Hematopoietic multipotent progenitor cell treated with erythropoietin and hydrocortisone succinate and interleukin-3 and kit ligand, for 8 days (in vitro differentiated cells): ENCODE measurements at places on chromosomes 11 and 22.

DNA sequence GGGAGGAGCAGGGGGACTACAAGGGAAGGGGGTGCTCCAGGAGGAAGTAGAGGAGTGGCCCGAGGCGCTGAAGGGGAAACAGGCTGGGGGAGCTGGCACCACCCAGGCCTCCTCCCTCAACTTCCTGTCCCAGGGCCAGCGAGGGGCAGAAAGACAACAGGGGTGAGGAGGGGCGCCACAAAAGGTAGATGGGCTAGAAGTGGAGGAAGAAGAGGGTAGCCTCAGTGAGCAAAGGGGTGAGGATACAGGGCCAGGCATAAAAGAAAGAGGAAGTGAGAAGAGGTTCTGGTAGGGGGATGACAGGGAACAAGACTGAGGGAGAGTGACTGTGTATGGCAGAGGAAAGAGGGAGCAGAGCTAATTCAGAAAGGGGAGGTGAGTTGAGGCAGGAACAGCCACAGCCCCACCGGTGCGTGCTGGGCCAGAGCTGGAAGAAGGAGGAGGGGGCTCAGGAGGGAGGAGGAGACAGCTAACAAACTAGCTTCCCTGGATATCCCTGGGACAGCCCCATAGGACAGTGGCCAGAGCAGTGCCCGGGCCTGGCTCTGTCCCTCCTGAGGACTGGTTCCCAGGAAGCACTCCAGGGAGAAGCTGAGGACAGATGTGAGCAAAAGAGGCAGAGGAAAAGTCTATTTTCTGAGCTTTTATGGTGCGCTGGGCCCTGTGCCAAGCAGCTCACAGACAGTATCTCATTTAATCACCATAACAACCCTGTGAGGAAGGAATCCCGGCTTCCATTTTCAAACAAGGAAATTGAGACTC is 8.5 kb downstream of the DCHS1 start:
- no peak for DNase-seq

DNA sequence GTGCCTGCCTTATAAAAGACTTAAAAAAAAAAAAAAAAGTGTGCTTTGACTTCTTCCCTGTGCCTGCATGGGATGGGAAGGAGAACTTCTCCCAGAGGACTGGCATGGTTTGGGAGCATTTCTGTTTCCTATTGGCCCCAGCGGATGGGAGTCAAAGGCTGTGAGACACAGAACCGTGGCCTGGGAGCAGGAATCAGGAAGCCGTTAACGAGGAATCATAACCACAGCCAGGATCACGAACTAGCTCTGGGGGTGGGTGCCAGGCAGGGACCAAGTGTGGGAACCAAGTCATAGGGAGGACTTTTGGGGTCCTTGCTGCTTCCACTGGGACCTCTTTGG is 526 bp downstream of the C1QTNF6 start:
- DNase-seq, result no peak

- DNase-seq, result no peak
These were observed 404.8 kb upstream of the FAT3 start for GRCh38 chr11:91819777-91820176.

- DNase-seq, result peak; percentile 80
These were observed 6.7 kb upstream of the AP1B1 start for GRCh38 chr22:29394931-29395581.

- peak; percentile 65 for DNase-seq
These were observed at the start of gene BRD1 for GRCh38 chr22:49827853-49828598. Gene BRD1 (minus strand): TSS chr22:49827873. CDS start chr22:49824317, 3,556 bp downstream.

- peak; percentile 65 for DNase-seq
These were observed 41.9 kb downstream of the MED15 start for GRCh38 chr22:20549232-20549841.

- DNase-seq, result no peak
These were observed 97.8 kb downstream of the TRMU start for GRCh38 chr22:46433318-46433717.

DNA sequence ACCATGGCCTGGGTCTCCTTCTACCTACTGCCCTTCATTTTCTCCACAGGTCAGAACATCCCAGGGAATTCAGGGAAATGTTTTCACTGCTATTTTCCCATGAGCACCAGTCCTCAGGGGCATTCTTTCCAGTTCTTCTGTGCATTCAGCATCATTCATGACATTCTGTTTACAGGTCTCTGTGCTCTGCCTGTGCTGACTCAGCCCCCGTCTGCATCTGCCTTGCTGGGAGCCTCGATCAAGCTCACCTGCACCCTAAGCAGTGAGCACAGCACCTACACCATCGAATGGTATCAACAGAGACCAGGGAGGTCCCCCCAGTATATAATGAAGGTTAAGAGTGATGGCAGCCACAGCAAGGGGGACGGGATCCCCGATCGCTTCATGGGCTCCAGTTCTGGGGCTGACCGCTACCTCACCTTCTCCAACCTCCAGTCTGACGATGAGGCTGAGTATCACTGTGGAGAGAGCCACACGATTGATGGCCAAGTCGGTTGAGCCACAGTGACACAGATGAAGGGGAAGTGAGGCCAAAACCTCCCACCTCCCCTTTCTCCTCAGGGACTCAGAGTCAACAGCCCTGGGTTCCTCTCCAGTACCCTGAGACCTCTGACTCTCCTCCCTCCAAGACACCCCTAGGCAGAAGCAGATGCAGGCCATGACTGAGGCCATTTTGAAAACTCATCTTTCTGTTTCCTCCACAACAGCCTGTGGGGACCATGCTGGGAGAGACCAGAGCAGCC is 15.9 kb upstream of the IGLL5 start:
- DNase-seq, result no peak

DNA sequence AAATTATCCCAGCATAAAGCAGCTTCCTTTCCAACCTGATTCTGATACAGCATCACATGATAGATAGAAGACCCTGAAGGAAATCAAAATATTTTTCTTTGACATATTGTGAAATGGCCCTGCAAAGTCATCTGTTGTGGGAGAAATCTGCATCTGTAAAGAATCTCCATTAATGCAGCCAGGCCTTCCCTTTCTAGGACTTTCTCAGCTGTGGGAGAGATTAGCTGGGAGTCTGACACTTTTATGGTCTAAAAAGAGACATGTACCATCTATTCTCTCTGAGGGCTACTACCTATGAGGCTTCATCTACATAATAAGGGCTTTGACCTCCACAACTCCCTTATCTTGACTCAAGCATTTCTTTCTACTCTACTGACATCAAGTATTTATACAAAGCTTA is 238.1 kb downstream of the SWAP70 start:
- DNase-seq, result no peak

DNA sequence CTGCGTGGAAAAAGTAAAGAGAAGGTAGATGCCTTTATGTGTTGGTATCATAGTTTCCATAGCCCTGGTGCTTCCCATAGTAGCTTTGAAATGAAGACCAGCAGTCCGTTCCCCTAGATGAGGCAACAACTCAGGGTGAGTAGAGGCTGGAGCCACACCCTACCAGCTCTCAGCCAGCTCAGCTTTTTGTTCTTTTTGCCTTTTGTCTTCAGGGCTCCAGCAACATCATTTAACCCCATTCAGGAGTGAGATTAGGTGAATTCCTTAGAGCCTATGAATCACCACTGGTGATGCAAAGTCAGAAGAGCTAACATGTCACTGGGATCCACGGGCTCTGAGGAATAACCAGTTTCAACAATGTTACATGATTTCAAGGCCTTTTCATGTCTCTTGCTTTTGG is 14.0 kb upstream of the SESN3 start:
- no peak for DNase-seq

GRCh38 chr11:116605543-116606459 is 167.0 kb downstream of the BUD13 start:
- peak; percentile 63 for DNase-seq

- no peak for DNase-seq
These were observed 25.1 kb upstream of the LDLRAD3 start for GRCh38 chr11:35918716-35919115.

DNA sequence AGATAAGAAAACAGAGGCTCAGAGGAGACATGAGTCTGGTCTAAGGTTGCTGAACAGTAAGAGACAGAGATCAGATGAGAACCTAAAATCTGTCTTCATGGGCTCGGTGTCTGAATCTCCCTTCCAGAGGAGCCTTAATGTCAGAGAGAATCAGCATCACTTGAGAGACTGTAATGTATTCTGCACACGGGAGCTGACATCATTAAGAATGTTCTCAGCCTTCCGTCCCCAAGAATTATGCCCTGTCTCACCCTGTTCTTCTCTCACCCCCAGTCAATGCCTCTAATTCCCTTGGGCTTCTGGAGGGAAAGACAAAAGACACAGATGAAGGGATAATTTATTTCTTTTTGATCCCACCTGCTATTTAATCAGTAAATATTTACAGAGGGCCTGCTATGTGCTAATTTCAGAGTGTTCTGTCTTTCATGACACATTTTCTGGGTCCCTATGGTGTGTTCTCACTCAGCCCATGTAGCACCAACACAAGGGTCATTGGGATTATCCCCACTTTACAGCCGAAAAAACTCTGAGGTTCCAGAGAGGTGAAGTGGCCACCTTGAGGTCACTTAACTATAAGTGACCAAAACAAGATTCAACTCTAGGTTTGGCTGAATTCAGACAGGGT is 61.8 kb downstream of the CD82 start:
- DNase-seq, result no peak

- DNase-seq, result peak; percentile 52
These were observed 4.0 kb downstream of the YPEL4 start for GRCh38 chr11:57645689-57646085.

- no peak for DNase-seq
These were observed 69.5 kb downstream of the ZNRF3 start for GRCh38 chr22:28952857-28953256.

DNA sequence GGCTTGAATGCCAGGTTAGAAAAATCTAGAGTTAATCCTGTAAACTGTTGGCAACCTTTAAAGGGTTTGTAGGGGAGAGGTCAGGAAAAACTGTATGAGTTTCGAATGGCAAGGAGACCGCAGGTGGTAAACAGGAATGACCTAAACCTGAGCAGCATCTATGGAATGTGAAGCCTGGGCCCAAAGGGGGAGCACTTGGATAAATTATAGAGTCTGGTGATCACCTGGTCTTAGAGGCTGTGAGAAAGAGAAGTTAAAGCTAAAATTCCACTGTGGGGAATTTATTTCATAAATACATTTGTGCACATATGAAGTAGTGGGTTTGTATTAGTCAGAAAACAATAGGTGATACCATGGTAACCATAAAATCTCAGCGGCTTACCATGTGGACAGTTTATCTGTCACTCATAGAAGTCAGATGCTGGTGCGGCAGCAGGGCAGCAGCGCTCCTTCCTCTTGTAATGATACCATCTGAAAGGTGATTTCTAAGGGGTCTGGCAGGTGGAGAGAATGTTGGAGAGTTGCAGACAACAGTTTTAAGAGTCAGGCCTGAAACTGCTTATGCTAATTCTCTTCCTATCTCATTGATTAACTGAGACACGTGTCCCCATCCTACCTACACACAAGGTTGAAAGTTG is 1104.4 kb upstream of the CCDC90B start:
- DNase-seq, result no peak

DNA sequence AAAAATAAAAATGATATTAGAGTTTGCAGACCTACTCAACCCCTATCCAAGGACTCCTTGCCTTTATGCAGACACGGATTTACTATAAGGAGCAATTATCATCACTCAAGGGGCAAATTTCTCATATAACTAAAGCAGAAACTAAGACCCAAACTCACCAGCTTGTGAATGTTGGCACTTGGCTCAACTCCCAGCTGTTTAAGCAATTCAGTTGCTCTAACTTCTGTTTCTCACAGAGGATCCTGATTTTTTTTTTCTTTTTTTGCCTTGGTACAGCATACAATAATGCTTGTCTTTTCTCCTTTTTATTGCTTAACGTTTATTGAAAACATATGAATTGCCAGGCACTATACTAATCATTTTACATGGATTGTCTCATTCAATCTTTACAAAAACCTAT is 9.6 kb upstream of the CBLIF start:
- no peak for DNase-seq

DNA sequence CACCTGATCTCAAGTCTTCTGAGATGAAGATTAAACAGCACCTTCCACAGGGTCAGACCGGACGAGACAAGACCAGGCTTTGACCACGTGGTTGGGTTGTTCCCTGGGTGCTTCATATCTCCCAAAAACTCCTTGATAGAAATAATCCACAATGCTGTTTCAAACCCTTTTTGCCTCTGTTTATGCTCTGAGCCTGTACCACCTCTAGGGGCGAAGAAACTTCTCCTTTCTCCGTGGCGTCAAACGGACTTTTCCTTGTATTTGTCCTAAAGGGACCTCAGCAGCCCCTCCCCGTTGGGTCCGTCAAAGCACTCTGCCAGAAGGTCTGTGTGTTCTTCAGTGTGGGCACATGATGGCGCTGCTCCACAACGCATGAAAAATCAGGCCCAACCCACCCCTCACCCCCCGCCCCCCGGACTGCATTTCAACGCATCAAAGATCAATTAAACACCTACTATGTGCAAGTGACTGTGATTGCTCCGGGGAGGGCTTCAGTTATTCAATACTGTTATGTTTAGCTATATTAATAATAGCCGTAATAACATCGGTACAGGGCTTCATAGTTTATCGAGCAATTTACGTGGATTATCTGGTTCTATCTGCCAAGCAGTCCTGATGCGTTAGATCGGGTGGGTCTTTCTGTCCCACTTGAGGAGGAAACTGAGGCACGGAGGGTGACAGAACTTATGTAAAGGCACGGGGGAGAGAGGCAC is 17.3 kb upstream of the EIF3D start:
- peak; percentile 69 for DNase-seq

- no peak for DNase-seq
These were observed 227.4 kb downstream of the TMEM135 start for GRCh38 chr11:87265132-87265531.

- no peak for DNase-seq
These were observed 11.3 kb downstream of the C11orf21 start for GRCh38 chr11:2290351-2290841.

GRCh38 chr11:108226036-108226435 is 3.2 kb downstream of the ATM start:
- DNase-seq, result no peak

GRCh38 chr11:125263268-125263790 is 98.8 kb downstream of the PKNOX2 start:
- no peak for DNase-seq

DNA sequence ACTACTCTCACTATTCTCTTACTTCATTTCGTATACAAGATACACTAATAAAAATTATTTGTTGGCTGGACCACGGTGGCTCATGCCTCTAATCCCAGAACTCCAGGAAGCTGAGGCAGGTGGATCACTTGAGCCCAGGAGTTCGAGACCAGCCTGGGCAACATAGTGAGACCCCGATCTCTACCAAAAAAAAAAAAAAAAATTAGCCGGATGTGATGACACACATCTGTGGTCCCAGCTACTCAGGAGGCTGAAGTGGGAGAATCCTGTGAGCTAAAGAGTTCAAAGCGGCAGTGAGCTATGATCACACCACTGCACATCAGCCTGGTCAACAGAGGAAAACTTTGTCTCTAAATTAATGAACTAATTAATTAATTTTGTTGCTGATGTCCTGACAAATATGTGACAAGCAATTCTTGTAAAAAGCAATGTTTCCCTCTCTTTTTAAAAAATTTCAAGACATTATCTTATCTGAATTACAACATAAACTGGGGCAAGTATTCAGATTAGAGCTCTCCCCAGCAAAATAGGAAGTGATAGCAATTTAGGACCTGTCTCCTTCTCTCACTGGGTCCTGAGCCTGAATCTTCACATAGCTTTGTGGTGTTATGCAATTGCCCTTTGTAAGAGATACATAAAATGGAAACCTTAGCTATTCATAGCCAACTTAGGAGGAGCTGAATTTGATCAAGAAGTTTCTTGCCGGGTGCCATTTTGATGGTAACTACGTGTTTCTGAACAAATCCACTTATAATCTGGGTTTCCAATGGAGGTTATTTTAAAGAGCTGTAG is 17.6 kb upstream of the TMA7B start:
- no peak for DNase-seq

GRCh38 chr22:45830531-45831245 is 146.3 kb downstream of the WNT7B start:
- DNase-seq, result no peak

GRCh38 chr11:63007920-63008319 is 7.7 kb downstream of the SLC22A8 start:
- no peak for DNase-seq

- DNase-seq, result no peak
These were observed 6.1 kb upstream of the WNT11 start for GRCh38 chr11:76212086-76213035.
